Vagina (tissue), 2 donors: ENCODE measurements at places on chromosomes 2 and 18.

DNA sequence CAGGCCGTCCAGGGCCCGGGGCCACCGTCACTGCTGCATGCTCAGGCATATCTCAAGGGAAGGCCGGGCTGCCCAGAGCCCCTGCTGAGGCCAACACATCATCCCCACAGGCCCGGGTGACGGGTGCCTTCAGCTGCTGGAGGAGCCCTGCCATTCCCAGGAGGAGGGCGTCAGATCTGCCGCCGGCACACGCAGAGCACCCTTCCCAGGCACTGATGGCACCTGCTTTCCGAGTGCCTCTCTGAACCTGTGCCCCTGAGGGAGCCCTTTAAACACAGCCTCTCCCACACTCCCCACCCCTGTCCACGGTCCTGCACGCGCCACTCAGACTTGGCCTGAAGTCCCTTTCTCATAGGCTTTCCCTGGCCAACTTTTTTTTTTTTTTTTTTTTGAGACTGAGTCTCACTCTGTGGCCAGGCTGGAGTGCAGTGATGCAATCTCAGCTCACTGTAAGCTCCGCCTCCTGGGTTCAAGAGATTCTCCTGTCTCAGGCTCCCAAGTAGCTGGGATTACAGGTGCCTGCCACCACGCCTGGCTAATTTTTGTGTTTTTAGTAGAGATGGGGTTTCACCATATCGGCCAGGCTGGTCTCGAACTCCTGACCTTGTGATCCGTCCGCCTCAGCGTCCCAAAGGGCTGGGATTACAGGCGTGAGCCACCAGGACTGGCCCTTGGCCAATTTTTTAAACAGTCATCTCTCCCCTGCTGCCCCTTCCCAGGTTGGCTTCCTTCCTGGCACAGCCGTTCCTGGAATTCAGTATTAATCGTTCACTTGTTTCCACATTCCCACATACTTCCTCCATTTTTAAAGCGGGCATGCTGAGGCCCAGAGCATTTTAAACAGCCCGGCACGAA, 211.7 kb downstream of the NDUFA10 start:
- no peak for DNase-seq

- no peak for DNase-seq
These were observed 106.1 kb upstream of the ALKAL2 start for GRCh38 chr2:393711-394696.

DNA sequence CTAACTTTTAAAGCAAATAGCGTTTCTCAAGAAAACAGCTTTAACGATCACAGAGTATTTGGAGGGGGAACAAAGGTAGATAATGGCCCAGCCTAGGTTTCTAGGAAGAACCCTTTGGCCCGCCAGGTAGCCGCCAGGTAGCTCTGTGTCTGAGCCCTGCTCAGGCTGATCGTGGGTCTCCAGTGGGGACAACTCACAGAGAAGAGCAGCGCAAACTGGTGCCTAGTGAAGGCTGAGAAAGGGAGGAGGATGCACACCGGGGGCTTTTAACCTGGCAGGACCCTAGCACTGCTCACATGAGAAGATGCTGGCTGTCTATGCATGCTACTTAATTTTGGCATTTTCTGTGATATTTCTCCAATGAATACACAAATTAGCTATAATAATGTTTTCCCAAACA, 5.8 kb downstream of the NGEF start:
- no peak for DNase-seq

DNA sequence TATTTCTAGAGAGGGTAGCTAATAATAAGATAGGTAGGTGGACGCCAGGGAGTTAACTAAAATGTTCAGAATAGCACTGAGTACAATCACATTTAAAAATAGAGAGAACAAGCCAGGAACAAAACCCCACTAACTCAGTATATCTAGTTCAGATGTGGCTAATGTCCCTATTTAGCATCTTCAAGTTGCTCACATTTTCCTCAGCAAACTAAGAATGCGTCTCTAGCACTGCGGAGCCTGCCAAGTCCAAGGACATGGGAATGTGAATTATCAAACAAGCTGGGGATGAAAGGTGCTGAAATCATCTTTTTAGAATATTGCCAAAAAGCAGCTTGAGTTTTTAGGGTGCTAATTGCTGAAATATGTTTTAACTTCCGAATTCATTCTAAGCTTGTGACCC, 398.5 kb upstream of the FIGN start:
- no peak for DNase-seq

GRCh38 chr2:70258532-70258875, 567 bp downstream of the PCYOX1 start:
- no peak for DNase-seq

DNA sequence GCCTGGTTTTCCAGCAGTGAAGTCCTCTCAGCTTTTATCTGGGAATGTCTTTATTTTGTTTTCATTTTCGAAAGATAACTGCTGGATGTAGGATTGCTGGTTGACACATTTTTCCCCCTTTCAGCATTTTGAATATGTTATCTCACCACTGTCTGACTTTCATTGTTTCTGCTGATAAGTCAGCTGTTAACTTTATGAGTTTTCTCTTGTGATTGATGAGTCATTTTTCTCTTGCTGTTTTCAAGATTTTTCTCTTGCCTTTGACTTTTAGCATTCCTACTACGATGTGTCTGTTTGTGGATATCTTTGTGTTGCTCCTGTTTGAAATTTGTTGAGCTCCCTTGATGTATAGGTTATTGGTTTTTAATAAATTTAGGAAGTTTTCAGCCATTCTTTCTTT, 85.5 kb downstream of the AGPS start:
- DNase-seq, result no peak

DNA sequence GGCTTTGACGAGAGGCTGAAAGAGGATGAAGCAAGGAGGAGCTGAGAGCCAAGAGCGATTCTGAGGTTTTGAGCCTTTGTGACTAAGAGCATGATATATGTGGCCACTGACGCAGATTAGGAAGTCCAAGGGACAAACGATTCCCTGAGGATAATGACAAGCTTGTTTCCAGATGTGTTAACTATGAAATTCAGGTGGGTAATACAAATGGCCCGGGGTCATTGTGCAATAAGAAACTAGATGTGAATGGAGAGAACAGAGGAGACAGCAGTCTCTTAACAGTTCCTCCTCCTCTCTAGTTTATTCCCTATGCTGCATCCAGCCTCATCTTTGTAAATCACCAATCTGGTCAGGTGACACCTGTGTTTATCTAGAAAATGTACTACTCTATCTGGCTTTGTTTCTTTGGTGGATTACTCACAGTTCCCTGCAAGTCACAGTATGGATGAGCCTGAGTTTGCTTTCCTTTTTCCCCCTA, 84.2 kb downstream of the SOCS6 start:
- DNase-seq, result no peak

DNA sequence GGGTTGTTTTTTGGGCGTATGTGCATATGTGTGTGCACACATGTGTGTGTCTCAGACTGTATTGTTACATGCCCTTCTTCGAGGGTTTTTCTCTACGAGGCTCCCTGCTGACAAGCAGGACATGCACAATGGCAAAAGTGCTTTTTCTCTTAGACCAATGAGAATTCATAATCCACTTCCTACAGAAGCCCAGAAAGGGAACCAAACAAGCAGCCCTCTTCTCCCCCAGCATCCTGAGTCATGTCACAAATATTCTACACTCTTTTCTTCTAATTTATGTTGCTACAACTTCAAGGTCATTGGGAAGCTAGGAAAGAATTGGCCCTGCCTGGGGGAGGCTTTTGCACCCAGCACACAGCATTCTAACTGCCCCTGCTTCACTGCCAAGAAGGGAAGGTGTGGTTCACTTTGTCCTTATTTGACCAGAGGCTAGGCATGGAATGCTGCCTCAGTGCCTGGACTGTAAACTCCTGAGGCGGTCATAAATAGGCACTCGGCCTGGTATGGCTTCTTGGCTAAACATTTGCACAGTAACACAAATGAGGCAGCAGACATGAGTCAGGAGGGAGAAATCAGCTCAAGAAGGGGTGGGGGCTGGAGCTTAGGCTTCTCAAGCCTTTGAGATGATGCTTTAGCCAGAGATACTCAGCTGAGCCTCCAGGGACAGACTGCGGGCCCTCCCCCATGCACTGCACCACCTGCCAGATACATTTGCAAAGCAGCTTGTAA, 92.7 kb upstream of the KLF7 start:
- no peak for DNase-seq

- no peak for DNase-seq
These were observed 991.0 kb upstream of the CHAC2 start for GRCh38 chr2:52776571-52776970.

DNA sequence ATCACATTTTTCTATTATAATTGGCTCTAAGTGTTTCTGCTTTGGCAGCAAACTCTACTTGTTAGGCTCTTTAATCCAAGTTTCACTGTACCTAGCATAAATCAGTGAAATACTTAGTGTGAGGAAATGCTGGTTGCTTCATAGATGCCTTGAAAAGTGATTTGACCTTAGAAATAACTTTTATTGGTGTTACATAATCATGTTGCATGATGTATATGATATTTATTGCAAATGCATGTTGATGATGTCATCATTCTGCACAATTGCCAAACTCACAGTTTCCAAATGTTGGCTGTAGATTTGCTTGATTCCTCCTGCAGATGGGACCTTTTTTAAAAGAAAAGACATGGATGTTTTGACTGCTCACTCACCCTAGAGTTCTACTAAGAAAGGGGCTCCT, 137.6 kb upstream of the BCL2L11 start:
- DNase-seq, result no peak

GRCh38 chr2:80002112-80002511, 302.4 kb downstream of the LRRTM1 start:
- DNase-seq, result no peak

DNA sequence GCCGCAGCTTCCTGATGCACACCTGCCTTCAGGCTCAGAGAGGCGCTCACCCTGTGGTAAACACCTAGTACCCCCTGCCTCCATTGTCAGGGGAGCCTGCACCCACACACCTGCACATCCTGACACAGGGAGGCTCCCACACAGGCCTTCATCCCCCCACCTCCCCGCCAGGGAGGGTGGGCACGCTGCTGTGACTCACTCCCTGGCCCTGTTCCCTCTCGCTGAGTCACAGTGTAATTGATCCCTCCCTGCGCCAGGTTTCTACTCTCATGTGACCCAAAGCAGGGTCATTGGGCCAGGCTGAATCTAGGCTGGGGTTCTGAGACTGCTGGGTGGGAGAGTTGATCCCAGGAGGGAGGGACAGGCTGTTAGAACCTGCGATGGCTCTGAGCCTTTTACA, 8.5 kb upstream of the CELF4 start:
- peak; percentile 93 for DNase-seq

DNA sequence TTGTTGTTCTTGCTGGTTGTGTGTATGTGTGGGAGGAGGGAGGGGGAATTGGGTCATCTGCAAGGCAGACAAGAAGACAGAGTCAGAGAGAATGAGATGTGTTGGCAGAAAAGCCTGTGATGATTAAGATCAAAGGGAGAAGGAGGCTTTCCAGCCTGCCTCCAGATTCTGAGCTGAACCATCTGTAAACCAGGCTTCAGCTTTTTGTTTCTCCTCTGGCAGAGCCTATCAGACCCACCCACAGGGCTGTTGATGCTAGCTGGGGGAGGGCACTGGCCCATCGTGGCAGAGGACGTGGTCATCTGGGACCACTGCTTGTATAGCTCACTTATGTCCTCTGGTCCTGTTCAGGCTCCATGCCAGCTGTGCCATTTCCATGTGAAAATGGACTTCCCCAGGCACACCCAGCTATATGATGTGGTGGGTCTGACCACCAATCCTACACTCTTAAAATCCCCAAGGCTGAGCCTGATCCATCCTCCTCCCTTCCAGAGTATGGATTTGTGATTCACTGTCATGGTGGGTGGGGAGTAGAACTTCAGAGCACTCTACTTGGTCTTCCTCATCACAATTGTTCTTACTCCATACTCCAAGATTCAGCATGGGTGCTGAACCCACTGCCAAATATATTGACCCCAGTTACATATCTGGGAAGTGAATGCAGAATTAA, 27.8 kb upstream of the COL6A3 start:
- DNase-seq, result no peak

DNA sequence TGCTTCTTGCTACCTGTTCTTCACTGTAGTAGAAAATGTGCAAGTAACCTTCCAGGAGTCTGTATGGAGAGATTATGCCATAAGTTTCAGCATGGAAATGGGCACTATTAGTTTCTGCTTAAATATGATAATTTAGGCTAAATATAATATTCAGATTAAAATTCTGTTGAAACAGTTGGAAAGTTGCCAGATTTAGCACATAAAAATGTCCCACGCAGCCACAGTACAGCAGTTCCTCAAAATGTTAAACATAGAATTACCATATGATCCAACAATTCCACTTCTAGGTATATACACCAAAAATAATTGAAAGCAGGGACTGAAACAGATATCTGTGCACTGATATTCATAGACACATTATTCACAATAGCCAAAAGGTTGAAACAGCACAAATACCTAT, 121.2 kb downstream of the NRP2 start:
- no peak for DNase-seq

- DNase-seq, result no peak
These were observed 3.5 kb downstream of the PRKD3 start for GRCh38 chr2:37321029-37321682.

DNA sequence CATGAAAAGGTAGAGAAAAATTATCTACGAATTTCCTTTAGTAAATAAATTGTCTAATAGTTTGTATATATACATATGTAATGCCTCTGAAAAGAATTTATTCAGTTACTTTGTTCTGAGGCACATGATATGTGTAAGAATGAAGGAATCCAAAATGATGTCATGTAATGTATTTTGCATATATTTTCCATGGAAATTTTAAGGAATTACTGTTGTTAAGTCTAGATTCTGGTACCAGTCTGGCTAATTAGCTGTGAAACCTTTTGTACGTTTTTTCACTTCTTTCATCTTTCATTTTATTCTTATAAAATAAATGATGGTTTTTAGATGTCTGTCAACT, 12.3 kb downstream of the YIPF4 start:
- DNase-seq, result no peak

DNA sequence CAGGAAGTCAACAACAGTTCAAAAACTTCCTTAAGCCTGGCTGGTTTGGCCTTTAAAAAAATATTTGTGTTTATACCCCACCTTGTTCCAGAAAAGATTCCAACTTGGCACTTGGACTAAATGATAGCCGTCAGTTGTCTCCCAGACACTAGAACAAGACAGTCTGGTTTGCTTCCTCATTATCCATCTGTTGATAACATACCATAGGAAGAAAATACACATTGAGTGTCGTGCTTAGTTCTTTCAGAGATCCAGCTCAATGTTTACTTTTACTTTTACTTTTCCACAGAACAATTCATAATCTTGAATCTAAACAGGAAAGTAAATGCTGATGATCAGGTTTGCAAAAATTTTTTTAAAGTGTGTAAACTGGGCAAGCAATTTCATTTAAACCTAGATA, 2.4 kb upstream of the VPS54 start:
- no peak for DNase-seq

DNA sequence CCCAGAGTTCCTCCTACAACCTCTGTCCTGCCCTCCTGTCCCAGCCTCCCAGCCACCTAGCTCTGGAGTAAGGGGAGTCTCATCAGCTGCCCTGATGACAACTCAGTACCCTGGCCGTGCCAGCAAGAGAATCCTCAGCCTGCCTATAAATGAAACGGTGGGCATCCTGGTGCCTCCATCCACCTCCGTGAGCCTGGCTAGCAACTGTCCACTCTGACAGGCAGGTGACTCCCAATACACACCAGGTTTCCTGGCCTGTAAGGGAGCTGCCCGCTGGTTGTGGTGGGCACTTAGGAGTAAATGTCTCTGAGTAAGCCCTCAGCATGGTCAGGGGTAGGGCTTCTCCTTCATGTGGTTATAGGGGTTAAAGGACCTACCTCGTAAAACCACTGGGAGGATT, 81.5 kb downstream of the XDH start:
- no peak for DNase-seq
